ENCODE measurements at places on chromosomes 6 and 20. TPM values are rescaled to one million over a fixed set of nuclear protein-coding genes. Genes with fewer than 3 reads are reported as not detected.

Gene VGLL2
- not detected for total RNA-seq

GRCh38 chr20:52624281-52624680 lies 347.9 kb upstream of the TSHZ2 start:
- DNase-seq: no peak
- H3K27ac ChIP-seq: no peak overlapping the region
- H3K27me3 ChIP-seq: no peaks in the 10 kb centered on the region
- H3K4me1 ChIP-seq: no peaks in the 10 kb centered on the region
- H3K4me3 ChIP-seq: no peak overlapping the region

- no peaks in the 10 kb centered on the region for H3K36me3 ChIP-seq
- DNase-seq: no peak
- no peak overlapping the region for H3K27ac ChIP-seq
- no peaks in the 10 kb centered on the region for H3K27me3 ChIP-seq
- H3K4me3 ChIP-seq: no peak overlapping the region
These were observed 73.8 kb downstream of the SCML4 start for GRCh38 chr6:107750176-107750797.

Gene SLC26A8
- total RNA-seq: 0.07 TPM

Gene LHFPL5
- total RNA-seq: not detected

DNA sequence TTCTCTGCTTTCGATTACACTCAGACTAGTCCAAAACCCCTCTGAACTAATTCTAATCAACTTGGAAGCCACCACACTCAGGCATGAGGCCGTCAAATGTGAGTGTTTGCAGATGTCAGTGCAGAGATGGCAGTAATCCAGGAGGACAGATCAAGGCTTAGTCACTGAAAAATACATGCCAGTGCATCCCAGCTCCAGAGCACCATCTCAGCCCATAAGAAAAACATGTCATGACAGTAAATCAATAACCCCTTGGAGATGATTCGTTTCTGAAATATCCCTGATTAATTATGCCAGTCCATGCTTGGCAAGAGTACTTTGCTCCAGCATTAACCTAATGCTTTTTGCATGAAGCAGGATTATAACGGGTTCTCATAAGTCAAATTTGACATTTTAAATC lies 179.5 kb downstream of the ADAT2 start:
- no peak overlapping the region for H3K4me3 ChIP-seq
- no peaks in the 10 kb centered on the region for H3K36me3 ChIP-seq
- H3K4me1 ChIP-seq: no peaks in the 10 kb centered on the region
- H3K27ac ChIP-seq: no peak overlapping the region

DNA sequence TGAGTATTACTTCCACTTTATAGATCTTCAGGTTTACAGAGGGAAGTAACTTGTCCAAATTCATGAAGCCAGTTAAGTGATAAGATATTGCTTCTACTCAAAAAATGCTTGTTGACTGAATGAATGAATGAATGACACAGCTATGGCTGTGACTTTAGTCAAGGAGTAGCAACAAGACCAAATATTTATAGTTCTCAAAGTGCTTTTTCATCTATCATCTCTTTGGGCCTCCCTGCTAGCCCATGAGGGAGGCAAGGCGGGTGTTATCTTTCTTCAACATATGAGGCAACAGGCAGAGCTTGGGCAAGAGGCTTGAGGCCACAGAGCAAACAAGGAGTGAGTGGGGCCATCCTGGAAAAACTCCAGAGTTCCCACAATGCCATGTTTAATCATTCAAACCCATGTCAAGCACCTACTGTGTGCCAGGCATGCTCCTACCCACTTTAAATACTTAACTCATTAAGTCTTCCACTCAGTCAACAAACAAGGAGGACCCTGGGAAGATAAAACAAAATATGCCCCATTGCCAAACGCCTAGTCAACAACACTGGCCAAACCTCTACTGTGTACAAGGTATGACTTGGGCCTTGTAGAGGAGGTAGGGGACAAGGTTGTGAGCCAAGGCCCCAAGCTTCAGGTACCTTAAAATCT lies 15.9 kb downstream of the BCL2L1 start:
- H3K27me3 ChIP-seq: no peaks in the 10 kb centered on the region
- H3K36me3 ChIP-seq: peaks cover 8% of the 10 kb centered on the region
- no peak overlapping the region for H3K4me3 ChIP-seq
- peak; percentile 62 for DNase-seq
- peaks cover 66% of the 10 kb centered on the region for H3K4me1 ChIP-seq
- H3K27ac ChIP-seq: peak overlapping the region; percentile 56

Measured in right lobe of liver (tissue), 6 donors.